Esophagus squamous epithelium (tissue), 5 donors: ENCODE measurements at places on chromosomes 13 and 19.

DNA sequence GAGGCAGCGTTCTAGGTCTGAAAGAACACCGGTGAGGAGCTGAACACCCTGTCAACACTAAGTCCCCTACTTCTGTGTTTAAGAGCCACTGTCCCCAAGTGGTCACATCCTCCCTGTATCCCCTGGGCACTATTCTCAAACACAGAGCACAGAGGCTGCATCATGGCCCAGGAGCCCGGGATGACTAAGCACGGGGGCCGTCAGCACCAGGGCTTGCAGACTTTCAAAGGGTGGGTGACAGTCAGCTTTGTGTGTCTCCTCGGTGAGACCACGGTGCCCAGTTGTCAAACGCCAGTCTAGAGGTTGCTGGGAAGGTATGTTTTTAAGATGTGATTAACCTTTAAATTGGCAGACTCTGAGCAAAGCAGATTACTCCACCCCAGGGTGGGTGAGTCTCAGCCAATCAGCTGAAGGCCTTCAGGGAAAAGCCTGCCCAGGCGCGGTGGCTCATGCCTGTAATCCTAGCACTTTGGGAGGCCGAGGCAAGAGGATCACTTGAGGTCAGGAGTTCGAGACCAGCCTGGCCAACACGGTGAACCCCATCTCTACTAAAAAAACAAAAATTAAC lies 8.0 kb downstream of the MAP2K2 start:
- H3K27ac ChIP-seq: no peak overlapping the region
- H3K4me1 ChIP-seq: peaks cover 15% of the 10 kb centered on the region
- no peaks in the 10 kb centered on the region for H3K27me3 ChIP-seq
- H3K4me3 ChIP-seq: no peak overlapping the region
- peaks cover 8% of the 10 kb centered on the region for H3K36me3 ChIP-seq
- DNase-seq: no peak

- no peaks in the 10 kb centered on the region for H3K4me1 ChIP-seq
- H3K27ac ChIP-seq: no peak overlapping the region
- no peaks in the 10 kb centered on the region for H3K36me3 ChIP-seq
- H3K4me3 ChIP-seq: no peak overlapping the region
- H3K27me3 ChIP-seq: no peaks in the 10 kb centered on the region
- DNase-seq: no peak
Measured at GRCh38 chr13:79796136-79796535, 315.2 kb downstream of the NDFIP2 start.

GRCh38 chr19:1089126-1089771 lies 5.9 kb downstream of the POLR2E start:
- no peak for DNase-seq
- peak overlapping the region; percentile 65 for H3K27ac ChIP-seq
- peaks cover 29% of the 10 kb centered on the region for H3K36me3 ChIP-seq
- no peaks in the 10 kb centered on the region for H3K27me3 ChIP-seq
- no peak overlapping the region for H3K4me3 ChIP-seq

GRCh38 chr13:50244355-50244712 lies 229.1 kb downstream of the KCNRG start:
- no peak overlapping the region for H3K27ac ChIP-seq
- H3K4me3 ChIP-seq: no peak overlapping the region
- H3K4me1 ChIP-seq: peaks cover 13% of the 10 kb centered on the region
- H3K36me3 ChIP-seq: no peaks in the 10 kb centered on the region

DNA sequence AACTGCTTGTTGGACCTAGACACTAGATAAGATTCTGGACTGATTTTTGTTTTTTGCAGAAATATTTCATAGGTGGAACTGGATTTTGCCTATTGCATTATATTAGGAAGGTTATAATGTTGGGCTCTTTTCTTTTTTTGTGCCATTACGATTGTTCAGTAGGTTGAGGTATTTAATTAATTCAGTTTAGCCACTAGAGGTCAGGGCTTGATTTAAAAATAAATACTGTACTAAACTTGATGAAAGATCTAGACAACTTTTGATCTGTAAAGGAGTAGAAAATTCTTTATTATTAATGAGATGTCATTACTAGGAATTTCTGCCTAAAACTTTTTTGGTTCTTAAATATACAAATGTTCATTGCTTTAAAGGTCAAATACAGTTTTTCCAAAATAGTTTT lies 15.2 kb upstream of the SUPT20H start:
- no peaks in the 10 kb centered on the region for H3K36me3 ChIP-seq
- DNase-seq: no peak
- H3K27me3 ChIP-seq: no peaks in the 10 kb centered on the region
- no peak overlapping the region for H3K27ac ChIP-seq
- no peak overlapping the region for H3K4me3 ChIP-seq
